ENCODE measurements at places on chromosomes 7 and 10.

GRCh38 chr10:36301139-36301538 lies 659.0 kb upstream of the FZD8 start:
- no peak for ATAC-seq

DNA sequence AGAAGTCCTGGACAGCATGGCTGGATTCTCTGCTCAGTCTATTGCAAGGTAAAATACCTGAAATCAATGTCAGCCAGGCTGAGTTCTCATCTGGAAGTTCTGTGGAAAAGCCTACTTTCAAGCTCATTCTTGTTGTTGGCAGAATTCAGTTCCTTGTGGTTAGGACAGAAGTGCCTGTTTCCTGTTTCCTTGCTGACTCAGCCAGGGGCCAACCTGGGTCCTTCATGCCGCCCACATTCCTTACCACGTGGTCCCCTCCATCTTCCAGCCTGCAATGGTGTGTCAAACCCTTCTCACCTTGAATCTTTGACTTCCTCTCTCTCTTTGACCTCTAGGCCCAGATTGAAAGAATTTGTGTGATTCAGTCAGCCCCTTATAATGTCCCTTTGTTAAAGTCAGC lies 197.1 kb upstream of the STK17A start:
- ATAC-seq = no peak

GRCh38 chr10:4121502-4122380 lies 336.7 kb upstream of the KLF6 start:
- no peak for ATAC-seq

- ATAC-seq = no peak
Observed at GRCh38 chr10:104777086-104777799, 136.2 kb downstream of the SORCS3 start.

- no peak for ATAC-seq
Observed at GRCh38 chr7:88761779-88762178, 2.3 kb downstream of the ZNF804B start.

GRCh38 chr10:128167926-128168520 lies 41.8 kb upstream of the MKI67 start:
- ATAC-seq = no peak

DNA sequence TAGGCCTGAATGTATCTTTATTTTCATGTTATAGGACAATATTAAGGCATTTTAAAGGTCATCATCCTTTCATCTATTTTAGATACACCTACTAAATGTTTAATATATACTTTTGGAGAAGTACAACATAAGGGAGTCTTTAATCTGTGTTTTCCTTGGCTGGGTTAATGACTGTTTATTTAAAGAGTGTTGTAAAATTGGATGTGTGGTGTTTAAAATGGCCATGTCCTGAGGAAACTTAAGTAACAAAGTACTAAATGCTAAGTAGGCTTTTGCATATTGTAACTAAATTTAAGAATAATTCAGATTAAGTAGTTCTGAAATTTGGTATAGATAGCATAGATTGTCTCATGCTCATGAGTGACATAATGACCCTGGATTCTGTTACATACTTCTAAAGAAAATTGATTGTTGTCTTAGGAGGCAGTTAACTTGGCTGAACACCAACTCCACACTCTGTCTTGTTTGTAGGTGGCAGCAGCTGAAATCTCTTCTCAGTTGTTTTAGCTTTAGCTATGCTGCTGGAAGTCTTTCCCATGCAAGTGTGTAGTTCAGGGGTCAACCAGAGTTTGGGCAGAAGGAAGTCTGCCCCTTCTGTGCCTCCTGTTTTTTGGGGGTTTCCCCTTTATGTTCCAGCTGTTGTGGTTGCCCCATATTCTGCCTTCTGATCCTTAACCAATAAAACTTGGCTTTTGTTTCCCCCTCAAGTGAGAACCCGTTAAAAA lies 29.2 kb downstream of the DLD start:
- ATAC-seq = peak; percentile 54

DNA sequence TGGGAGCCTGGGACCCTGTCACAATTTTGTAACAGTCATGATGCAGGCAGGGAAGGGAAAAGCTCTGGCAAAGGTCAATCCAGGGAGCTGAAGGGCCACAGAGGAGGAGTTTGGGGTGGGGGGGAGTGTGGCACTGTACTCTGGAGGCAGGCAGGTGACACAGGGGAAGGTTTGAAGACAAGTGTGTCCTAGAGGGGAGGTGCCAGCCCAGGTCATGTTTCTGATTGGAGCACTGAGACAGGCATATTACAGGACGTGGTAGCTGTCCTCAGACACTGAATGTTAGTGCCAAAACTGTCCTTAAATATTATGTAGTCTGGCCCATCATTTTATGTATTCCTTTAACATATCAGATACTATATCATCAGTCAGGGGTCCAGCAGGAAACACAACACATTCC lies 75.6 kb upstream of the LRRC4 start:
- peak; percentile 3 for ATAC-seq

GRCh38 chr7:27482219-27482618 lies 180.5 kb downstream of the HIBADH start:
- no peak for ATAC-seq

- ATAC-seq = peak; percentile 88
Observed at GRCh38 chr7:66617295-66617694, 11.4 kb upstream of the KCTD7 start.

Measured in SK-N-SH treated with all-trans-retinoic acid at 6 μM for 48 hours (cell line).